ENCODE measurements at places on chromosomes 4 and X.

- no peak for DNase-seq
Measured at GRCh38 chr4:107363125-107363524, 327.0 kb upstream of the DKK2 start.

- no peak for DNase-seq
Measured at GRCh38 chrX:44816367-44816766, 27.5 kb upstream of the DUSP21 start.

DNA sequence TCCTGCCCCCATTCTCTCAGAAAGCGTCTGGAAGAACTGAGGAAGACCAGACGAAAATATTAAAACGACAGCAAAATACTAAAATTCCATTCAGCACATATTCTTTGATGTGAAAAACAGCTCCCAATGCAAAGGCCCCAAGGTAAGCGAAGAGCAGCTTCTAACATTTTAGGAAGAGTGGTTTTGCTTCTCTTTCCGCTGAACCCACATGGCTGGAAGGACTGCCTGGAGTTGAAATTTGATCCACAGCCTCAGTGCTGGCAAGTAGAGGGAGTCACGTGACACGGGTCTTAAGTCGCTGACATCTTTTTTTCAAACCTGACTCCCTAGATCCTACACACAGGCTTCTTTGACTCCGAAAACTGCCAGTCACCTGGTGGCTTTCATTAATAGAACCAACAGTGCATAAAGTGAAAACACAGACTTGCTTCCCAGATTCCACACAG lies at the start of gene FAM13A:
Gene FAM13A (minus strand): TSS at position 233 of the 446 bp plus-strand sequence. CDS start 221 bp downstream, at position 12.
- DNase-seq: peak; percentile 87

GRCh38 chr4:99054428-99054994 lies 34.1 kb downstream of the ADH5 start:
- DNase-seq: no peak

DNA sequence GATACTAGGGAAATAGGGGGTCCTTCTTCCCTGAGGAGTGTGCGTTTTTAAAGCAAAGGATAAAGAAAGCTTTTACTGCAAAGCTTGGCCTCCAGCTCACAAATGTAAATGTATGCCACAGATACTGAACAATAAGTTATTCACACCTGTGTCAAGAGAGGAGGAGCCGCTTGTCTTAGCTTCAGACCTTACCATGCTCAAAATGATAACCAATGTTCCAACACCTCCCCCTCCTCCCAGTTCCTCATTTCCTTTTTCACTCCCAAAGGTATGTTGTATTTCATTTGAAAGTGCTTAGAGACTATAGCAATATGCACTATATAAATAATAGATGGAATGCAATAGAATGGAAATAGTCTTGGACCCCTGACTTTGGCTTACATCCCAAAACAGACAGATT lies 47.0 kb upstream of the RAPGEF2 start:
- no peak for DNase-seq

- no peak for DNase-seq
Measured at GRCh38 chrX:119118780-119119395, 8.7 kb downstream of the KIAA1210 start.

GRCh38 chr4:47741200-47741599 lies 96.7 kb downstream of the CORIN start:
- DNase-seq: no peak

DNA sequence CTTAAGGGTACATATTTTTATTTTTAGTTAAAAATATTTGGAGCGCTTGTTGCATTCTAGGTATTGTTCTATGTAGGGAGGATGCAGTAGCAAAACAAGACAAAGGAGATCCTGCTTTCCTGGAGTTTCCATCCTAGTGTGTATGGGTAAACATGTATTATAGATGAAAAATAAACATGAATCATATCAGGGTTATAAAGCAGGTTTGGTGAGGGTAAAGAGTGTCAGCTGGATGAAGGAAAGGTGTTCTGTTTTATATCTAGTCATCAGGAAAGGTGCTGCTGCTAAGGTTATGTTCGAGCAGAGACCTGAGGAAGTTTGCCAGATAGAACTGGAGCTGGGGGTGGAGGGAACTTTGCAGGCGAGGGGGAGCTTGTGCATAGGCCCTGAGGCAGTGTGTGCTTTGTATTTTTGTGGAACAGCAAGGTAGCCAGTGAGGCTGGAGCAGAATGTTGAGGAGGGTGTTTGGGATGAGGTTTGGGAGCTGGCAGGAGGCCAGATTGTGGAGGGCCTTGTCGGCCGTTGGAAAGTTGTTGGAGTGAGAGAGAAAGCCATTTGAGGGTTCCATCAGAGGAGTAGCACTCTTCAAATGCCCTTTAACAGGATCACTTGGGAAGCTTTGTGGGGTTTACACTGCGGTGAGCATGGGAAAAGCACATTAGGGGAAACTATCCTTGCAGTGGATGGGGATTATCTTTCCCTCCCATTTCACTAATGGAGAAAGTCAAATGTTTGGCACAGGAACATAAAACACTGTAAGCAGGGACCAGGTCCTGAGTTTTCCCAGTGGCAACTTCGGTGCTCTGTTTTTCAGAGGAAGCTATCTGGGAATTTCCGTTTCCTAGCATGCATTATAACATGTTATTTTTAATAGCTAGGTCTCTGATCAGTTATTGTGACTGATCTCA lies 35.9 kb downstream of the AFF1 start:
- no peak for DNase-seq

- no peak for DNase-seq
Measured at GRCh38 chr4:32958586-32958985, 2238.4 kb downstream of the PCDH7 start.

DNA sequence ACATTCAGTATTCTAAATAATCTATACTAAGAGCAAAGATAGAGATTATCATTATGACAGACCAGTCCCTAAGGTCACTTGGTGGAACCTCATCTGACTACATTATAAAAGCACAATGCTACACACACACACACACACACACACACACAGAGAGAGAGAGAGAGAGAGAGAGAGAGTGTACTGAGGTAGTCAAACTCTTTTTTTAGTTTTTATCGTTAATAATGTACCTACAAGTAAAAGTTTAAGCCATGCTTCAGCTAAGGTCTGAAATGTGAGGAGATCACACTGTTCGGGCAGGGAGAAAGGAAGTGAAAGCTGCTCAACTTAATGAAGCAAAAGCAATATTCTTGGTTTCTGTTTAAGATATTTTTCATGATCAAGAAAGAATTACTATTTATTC lies 75.8 kb upstream of the CCDC160 start:
- no peak for DNase-seq

DNA sequence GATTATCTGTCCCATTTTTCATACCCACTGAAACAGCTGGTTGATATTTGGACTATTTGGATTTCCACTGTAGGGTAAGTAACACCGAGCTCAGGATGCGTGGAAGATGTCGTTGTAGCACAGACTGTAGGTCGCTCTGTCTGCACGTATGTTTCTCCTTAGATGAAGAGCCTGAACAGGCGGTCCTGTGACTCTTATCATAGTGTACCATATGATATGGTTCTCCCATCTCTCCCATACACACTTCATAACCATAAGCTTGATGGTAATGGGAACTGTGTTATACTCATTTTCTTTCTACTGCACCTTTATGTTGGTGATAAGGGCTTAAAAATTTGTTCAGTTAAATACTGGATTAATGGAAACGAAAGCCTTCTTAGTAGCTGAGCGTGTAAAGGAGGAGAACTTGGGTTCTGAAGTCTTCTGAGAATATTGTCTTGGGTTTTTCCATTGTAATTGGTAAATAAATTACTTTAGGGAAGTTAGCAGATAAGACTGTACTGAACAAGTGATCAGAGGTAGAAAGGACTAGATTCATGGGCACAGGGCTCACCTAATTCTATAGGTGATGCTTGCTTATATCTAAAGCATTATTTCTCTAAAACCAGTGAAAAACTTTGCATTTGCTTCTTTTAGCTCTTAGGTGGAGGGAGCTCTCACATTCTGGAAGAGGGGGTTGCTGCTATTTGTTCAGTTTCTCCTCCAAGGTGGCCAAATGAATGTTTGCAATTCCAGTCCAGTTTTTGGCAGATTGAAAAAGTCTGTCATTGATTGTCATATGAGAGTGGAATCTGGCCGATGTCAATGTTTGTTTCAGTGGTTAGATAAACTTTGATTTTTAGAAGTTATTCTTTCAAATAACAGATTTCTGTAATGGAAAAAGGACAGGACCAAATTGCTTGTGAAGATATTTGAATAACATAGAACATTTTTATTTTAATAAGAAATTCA lies 15.8 kb downstream of the SMAD1 start:
- no peak for DNase-seq

- DNase-seq: no peak
Measured at GRCh38 chrX:103733017-103733416, 22.3 kb downstream of the TMEM31 start.

- no peak for DNase-seq
Measured at GRCh38 chr4:19191979-19192650, 1059.6 kb upstream of the SLIT2 start.

DNA sequence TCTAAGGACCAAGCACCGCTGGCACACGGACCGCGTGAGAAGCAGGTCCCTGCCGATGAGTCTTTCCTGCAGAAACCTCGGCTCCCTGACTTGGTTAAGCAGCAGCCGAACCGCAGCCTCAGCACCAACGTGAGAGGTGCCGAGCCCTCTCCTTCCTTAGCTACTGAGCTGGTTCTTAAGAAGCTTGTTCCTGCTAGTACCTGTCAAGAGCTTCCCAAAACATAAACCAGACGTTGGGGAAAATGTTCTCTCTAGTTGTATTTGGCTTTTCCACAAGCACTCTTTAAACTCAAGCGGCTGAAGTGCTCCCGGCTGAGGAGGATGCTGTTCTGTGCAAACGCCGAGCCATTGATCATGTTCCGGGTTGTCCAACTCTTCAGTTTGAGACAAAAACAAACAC lies 29.3 kb upstream of the TLR3 start:
- DNase-seq: no peak

DNA sequence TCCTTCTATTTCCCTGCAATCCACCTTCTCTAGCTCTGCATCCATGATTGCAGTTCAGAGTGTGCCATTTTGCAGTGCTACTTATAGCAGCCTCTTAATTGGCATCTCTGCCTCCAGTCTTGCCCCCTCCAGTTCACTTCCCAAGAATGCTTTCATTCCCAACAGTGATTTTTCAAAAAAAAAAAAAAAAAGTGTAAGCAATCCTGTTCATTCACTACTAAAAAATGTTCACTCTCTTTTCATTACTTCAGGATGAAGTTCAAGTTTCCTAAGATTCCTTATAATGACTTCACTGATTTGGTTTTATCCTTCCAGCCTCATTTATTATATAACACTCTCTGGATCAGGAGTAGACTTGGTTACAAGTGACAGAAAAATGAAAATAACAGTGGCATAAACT lies 124.7 kb upstream of the LNX1 start:
- DNase-seq: no peak

DNA sequence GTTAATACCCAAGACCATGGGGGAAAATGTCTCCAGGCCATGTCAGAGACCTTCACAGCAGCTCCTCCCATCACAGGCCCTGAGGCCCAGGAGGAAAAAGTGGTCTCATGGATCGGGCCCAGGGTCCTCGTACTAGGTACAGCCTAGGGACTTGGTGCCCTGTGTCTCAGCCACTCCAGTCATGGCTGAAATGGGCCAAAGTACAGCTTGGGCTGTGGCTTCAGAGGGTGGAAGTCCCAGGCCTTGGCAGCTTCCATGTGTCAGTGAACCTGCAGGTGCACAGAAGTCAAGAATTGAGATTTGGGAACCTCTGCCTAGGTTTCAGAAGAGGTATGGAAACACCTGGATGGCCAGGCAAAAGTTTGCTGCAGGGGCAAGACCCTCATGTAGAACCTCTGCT lies 27.6 kb upstream of the C4orf54 start:
- no peak for DNase-seq

- DNase-seq: no peak
Measured at GRCh38 chr4:140249351-140249750, 95.4 kb upstream of the MAML3 start.

DNA sequence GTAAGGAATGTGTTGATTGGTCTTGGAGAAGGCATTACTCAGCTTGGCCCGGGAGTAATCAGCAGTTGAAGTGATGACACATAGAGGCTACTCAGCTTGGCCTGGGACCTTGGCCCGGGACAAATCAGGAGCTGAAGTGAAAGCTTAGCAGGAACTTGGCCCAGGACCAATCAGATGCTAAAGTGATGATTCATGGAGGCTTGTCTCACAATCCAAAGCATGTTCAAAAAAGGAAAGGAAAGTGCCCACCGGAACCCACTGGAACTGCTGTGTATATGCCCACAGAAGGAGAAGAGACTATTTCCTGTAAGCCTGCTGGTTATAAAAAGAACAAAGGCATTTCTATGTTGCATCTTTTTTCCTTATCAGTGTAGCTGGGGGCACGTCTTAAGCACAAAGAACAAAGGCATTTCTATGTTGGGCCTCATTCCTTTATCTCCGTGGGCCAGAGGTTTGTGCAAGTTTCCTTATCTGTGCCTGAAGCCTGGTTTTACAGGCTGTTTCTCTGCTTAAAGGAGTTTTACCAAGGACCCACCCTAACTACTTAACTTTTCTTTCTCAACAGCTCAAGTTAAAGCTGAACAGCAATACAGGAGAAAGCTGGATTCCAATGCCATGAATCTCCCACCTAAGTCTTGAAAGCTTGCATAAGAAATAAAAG lies 1176.7 kb downstream of the NLGN4X start:
- no peak for DNase-seq

GRCh38 chr4:42268824-42269223 lies 116.4 kb upstream of the BEND4 start:
- DNase-seq: no peak

- no peak for DNase-seq
Measured at GRCh38 chr4:132982151-132982550, 166.9 kb upstream of the PCDH10 start.

DNA sequence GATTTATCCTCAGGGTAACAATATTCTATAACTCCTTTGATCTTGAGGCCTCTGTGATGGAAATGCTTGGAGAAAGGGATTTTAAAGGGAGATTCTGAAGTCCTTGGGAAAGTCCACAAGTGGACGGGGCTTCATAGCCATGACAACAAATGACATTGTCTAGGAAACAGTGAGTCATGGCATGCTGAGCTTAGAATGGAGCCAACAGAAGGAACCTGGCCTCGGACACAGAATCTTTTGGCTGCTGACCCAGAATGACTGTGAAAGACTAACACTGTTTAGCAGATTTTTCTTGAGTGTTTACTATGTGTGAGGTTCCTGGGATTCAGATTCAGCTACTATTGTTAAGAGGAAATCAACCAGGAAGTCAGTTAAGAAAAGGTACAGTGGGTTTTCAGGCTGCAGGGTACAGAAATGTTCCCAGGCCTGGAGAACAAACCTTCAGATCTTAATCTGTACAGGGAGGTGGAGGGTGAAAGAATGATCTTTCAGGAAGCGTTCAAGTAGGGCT lies 18.1 kb upstream of the CXCL2 start:
- DNase-seq: no peak

GRCh38 chr4:35087218-35087617 lies 1157.1 kb downstream of the ARAP2 start:
- peak; percentile 44 for DNase-seq
